Activated naive CD8-positive, alpha-beta T cell treated with anti-CD3 and anti-CD28 coated beads, Interleukin-2, amount 50 U/mL, for 16 hours (primary cell): ENCODE measurements at places on chromosomes 1 and 21.

GRCh38 chr1:10873189-10873588, 76.7 kb upstream of the CASZ1 start:
- no peak for DNase-seq

GRCh38 chr1:2968471-2968881, 52.8 kb upstream of the ACTRT2 start:
- no peak for DNase-seq

DNA sequence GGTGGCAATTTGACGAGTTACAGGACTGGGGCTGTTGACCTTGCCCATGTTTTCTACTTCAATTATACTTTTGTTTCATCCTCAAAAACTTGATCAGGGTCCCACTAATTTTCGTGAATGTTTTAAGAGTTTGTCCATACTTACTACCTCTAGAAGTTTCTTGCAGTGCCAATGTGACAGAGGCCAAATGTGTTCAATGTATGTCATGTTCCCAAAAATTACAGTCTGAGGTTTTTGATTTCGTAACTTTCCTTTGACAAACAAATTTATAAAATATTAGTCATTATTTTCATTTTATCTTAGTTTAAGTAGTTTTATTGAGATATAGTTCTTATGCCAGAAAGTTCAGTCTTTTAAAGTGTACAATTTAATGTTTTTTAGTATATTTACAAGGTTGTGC, 15.3 kb downstream of the VPS13D start:
- DNase-seq = no peak

DNA sequence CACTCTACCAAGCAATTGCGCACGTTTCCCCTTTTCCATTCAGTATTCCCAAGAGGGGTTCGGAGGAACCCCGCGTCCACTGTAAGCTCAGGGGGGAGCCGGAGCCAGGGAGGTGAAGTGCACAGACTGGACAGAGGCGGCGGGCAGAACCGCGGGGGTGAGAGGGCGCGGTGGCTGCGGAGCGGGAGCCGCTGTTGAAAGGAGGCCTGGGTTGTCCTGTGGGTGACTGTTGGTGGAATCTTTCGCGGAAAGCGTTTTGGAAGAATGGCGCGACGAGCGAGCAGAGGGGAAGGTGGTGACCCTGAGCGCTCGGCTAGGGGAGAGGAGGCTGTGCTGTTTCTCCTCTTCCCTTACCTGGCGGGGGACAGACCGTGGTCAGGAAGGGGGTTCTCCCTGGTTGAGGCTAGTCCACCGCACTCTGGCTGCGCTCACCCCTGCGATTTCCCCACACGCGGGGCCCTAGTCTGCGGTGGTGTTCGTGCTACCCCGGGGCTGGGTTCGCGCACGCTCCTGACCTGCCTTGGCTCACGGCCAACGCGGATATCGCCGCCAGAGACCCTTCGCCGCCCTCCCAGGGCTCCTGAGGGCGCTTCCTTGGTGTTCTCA, 92.8 kb downstream of the PRKAB2 start:
- DNase-seq = no peak

- no peak for DNase-seq
Measured at GRCh38 chr1:68202239-68202832, 30.0 kb downstream of the WLS start.

- DNase-seq = no peak
Measured at GRCh38 chr1:60973668-60974067, 108.7 kb upstream of the NFIA start.

DNA sequence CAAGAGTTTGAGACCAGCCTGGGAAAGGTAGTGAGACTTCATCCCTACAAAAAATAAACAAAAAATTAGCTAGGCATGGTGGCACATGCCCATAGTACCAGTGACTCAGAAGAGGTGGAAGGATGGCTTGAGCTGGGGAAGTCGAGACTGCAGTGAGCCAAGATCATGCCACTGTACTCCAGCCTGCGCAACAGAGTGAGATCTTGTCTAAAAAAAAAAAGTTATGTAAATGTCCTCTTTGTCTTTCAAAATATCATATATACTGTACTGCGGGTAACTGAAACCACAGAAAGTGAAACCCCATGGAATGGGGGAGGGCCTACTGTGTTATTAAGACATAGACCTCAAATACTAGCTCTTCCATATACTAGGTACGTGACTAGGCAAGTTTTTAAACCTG, 20.8 kb downstream of the ACADM start:
- no peak for DNase-seq

GRCh38 chr21:41932191-41932575, 21.6 kb downstream of the C2CD2 start:
- DNase-seq = no peak

GRCh38 chr1:215285013-215285800, 202.7 kb downstream of the KCNK2 start:
- DNase-seq = no peak
